ENCODE measurements at places on chromosomes 7 and 10.

DNA sequence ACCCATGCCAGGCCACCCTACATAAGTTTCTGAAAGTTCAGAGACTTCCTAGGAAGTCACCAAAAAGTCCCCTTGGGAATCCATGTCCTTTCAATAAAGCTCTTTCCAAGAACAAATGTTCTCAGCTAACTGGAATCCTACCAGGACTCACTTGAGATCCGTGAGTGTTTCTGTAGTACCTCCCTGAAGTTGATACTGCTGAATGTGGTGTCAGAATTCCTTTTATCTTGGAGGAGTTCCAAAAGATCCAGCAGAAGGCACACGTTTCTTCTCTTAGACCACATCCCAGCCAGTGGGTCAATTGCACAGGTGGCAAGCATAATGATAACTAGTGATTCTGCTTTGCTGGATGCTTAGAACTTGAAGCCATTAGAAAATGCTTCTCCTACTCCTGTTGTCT, 689.7 kb upstream of the IGFBP3 start:
- no peak for DNase-seq

- no peak for DNase-seq
Measured at GRCh38 chr7:69657331-69657730, 59.1 kb downstream of the AUTS2 start.

GRCh38 chr7:105352901-105353668, 35.6 kb downstream of the SRPK2 start:
- DNase-seq = no peak

GRCh38 chr10:125022671-125023070, 80.7 kb downstream of the ZRANB1 start:
- no peak for DNase-seq

DNA sequence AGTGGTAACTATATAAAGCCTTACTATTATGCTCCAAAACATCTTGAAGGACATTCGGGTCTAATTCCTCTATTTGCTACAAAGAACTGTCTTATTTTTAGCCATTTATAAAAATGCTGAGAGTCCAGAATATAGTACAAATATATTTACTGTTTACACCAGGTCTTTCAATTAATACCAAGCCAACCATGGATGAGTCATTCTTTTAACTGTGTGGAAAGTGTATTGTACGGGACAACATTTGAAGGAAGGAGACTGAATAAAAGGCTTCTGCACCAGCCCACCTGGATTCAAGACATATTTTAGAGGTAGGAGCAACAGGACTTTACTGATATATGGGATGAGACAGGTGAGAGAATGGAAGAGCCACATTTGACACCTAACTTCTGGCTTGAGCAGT, 35.4 kb downstream of the MASTL start:
- DNase-seq = no peak

DNA sequence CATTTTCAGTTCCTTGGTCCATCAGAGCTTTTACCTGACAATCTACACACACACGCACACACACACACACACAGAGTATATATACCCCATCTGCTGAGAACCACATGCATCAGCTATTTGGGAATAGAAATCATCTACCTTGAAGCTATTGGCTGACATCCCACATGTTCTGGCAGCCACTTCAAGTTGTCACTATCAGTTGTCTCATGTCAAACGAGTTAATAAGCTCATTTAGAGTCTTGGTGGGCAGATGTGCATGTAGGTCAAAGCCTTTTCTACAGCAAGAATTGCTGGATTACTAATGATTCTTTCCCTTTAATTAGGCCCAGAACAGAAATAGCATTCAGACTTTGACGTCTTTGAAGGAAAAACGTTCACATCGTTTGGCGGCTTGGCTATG, 36.8 kb downstream of the COL28A1 start:
- no peak for DNase-seq

DNA sequence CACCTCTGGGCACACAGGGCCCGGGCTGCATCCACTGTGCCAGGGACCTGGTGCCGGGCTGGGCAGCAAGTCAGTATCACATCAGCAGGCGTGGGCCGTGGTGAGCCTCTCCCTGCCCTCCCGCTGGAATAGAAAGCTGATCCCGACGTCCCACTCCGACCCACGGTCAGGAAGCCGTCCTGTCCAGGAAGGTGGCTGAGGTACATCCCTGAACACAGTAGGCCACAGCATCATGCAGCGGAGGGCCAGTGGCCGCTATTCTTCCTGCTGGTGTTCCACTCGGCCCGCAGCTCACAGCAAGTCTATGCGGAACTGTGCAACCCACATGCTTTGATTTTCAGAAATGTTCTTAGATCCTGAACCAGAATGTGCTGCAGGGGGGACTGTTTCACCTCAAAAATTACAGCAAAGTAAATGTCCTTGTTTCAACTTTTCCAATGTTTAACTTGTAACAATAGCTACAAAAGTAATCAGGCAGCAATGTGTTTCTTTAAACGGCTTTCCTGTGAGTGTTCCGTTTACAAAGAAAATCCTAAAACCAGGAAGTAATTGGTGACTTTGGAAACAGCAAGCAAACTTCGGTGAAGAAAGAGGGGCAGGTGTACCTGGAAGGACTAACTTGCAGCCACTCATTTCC, 676 bp upstream of the GPR146 start:
- peak; percentile 19 for DNase-seq

- DNase-seq = no peak
Measured at GRCh38 chr10:98536551-98536950, 89.8 kb upstream of the HPS1 start.

DNA sequence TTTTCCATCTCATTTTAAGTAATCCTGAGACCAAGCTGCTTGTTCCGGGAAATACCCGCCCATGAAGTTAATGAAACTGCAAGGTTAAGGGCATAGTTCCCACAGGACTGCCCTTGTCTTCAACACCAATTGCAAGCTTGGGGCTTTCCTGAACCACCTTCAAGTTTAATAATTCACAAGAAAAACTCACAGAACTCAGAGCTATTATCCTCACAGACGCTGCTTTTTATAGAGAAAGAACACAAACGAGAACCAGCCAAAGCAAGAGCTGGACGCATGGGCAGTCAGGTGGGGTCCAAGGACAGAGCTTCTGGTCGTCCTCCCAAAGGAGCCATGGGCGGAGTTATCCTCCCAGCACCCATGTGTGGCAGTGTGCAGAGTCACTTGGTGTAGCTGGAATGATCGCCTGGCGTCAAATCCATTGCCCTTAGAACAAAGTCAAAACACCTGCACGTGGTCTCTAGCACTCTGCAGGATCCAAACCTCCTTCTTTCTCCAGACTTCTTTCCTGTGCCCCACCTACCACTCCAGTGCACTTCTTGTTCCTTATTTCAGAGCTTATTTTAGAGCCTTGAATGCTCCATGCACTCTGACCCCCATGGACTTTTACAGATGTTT, 56.7 kb downstream of the SNX10 start:
- no peak for DNase-seq

DNA sequence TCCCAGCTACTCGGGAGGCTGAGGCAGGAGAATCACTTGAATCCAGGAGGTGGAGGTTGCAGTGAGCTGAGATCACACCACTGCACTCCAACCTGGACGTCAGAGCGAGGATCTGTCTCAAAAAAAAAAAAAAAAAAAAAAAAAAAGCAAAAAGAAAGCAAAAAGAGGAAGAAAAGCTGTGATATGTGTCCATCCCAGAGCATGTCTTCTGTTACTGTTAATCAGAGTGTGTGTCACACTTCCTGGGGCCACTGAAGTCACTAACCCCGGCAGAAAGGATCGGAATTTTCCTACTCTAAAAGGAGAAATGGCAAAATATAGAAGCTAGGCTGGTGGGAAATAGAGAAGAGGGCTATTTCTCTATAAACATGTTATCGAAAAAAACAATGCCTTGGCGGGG, 11.9 kb downstream of the PIK3AP1 start:
- DNase-seq = no peak

GRCh38 chr10:6498771-6499170, 81.3 kb downstream of the PRKCQ start:
- peak; percentile 17 for DNase-seq

DNA sequence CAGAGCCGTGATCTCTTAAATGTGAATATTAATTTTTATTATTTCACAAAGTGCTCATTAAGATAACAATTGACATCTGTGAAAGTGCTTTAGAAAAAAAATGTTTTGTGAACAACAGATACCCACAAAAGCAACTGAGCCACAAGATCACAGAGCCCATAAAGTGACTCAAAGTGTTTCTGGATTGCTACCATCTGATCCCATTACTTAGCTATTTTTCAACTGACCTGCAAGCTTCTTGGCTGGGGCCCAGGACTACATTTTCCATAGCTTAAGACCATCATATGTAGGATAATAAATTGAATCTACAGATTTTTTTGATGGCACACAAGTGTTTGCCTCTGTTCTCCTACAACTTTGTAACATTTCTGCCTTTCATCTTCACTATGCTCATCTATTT, 674.4 kb downstream of the PHTF2 start:
- DNase-seq = no peak

DNA sequence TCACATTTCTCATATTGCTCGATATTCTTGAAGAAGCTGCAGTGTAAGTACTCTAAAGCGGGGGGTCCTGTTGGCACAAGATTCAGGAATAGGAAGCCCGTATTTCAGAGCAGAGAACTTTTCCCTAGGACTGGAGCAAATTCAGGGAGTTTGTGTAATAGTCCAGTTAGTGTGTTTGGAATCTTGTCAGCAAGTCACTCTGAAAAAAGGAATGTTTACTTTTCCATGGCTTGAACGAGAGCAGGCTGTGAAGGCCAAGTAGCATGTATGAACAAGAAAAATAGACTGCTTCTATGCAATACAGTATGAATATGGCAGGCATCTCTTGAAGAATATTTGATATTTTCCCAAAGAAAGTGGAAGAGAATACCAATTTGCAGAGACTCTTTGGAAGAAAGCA, 39.8 kb downstream of the CDC123 start:
- DNase-seq = no peak

DNA sequence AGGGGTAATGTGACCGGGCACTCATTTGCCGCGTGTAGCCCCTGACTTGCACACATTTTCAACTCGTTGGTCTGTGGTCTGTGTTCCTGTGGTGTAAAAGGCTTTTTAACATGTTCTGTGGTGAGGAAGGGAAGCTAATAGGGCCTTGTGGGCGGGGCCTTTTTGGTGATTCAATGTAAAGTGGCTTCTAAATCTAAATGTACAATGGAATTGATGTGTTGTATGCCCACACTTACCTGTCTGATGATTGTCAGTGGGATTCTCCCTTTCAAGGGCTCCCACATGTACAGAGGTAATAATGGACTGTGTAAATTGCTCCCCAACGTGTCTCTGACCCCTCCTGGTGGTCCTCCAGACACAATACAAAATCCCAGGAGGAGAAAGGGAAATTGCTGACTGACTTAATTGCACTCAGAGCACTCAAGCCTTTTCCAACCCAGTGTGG, 43.1 kb upstream of the GATAD1 start:
- DNase-seq = no peak

GRCh38 chr7:155667241-155667829, 22.9 kb downstream of the RBM33 start:
- DNase-seq = no peak

DNA sequence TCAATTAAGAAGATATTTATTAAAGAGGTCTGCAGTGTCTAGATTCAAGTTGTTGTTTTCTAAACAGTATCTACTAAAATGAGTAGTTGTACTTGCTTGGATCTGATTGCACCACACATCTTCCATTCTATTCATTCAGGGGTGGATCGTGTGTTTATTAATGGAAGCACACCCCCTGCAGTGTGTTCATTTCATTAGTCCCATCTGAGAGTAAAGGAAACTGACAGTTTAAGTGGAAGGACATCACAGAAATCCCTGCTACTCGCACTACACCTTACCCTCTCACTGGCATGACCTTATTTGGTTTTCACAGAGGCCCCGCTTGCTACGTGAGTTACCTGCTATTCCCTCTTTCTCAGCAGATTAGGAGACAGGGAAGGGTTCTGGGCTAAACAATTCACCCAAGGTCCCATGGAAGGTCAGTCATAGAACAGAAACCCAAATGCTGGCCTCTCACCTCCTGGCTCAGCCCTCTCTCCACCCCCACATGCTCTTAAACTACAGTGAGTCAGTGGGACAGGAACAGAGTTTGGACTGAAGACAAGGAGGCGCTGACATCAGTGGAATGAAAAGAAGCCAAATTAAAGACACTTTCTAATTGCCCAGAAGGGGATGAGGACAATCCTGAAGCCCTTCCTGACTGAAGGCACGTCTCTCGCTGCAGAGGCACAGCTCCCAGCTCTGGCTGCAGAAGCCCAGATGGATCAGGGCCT, 369.2 kb upstream of the NRP1 start:
- no peak for DNase-seq

- no peak for DNase-seq
Measured at GRCh38 chr10:102705531-102705930, 8.7 kb downstream of the ARL3 start.

GRCh38 chr7:137642031-137642430, 204.7 kb downstream of the DGKI start:
- no peak for DNase-seq

DNA sequence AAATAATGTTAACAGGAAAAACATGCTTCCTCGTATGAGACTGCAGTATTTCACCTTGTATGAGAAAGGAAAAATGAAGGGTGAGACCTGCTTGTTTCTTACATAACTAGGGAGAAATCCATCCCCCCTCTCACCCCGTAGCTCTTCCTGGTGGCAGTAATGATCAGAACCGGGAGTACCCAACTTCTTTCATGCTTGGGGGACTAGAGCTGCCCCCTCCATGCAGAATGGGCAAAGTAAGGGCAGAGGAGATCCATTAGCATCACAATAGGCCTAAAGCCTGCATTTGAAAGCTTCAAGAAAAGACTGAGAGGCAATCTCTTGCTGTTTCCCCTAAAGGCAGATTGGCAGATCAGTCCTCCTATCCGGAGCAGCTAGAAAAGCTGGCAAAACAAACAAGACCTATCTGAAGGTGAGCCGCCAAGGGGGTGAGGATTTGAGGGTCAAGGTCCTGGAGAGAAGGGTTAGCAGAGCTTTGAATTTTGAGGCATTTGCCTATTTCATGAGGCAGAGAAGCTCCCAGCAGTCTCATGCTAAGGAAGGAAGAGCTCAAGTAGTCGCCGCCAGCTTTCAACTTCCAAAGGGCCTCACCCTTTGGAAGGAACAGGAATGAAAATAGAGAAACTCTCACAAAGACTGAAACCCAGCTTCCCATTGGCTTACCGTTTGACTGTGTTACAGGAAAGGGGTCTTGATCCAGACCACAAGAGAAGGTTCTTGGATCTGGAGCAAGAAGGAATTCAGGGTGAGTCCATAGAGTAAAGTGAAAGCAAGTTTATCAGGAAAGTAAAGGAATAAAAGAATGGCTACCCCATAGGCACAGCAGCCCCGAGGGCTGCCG, 36.2 kb downstream of the BAG3 start:
- DNase-seq = peak; percentile 33

GRCh38 chr7:96188174-96188581, 133.7 kb downstream of the SLC25A13 start:
- no peak for DNase-seq

DNA sequence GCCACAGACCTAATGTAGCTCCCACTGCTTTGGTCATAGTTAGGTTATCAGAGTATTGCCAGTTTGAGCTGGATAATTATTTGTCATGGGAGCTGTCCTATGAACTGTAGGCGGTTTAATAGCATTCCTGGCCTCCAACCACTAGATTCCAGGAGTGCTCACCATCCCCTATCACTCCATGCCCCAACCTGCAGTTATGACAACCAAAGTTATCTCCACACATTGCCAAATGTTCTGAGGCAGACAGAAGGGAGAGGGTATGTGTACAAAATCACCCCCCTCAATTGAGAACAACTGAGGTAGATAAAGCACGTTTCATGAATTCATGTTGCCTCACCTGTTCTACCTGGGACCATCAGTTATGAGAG, 119.0 kb upstream of the CACUL1 start:
- DNase-seq = no peak

GRCh38 chr10:14803827-14804226, 29.1 kb upstream of the FAM107B start:
- DNase-seq = no peak

GRCh38 chr7:6478186-6478585, 30.4 kb upstream of the DAGLB start:
- DNase-seq = no peak

- no peak for DNase-seq
Measured at GRCh38 chr10:103574097-103575061, 80.9 kb downstream of the NEURL1 start.

Measured in A673 (cell line).